Non-pigmented ciliary epithelial cell (primary cell): ENCODE measurements at places on chromosomes 13 and 19.

DNA sequence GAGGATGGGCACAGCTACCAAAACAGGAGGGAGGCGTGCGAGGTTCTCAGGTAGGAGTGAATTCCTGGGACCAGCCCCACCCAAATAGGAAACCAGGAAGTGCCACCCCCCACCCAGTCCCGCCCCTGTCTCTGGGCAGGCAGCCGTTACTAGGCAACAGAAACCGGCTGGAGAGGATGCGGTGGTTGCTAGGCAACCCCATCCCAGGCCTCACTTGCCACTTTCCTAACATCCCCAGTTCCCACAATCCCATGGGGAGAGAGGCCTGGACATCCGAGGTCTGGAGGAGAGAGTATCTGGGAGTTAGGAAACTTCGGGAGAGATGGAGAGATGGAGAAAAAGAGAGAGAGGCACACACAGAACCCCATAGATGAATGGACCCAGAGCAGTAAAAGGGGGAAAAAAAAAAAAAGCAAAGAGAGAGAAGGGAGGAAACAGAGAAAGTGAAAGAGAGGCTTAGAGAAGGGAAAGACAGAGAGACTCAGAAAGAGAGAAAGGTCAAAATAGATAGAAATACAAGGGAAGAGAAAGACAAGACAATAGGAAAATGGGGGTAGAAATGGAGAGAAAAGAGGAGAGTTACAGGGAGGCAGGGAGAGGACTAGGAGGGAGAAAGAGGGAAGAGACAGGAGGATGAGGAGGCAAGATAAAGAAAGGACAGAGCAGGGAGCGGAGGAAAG is 3.8 kb downstream of the GRIK5 start:
- no peak for DNase-seq

DNA sequence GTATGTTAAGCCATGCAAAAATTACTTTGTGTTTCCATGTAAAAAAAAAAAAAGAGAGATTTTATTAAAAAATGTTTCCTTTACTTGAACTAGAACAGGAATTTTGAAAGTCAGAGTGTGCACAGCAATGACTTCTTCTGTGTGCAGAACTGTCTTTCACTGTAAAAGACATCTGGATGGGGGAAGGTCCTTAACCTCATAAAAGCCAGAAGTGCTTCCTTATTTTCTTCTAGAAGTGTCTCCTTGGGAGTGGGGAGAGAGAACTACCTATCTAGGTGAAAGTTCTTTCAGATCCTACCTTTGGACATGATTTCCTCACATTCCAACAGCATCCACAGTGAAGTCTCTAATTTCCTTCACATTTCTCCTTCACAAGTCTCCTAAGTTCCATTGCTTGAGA is 360.3 kb downstream of the FGF14 start:
- no peak for DNase-seq

- peak; percentile 57 for DNase-seq
Measured at GRCh38 chr13:46119883-46120614, 15.2 kb upstream of the CPB2 start.

DNA sequence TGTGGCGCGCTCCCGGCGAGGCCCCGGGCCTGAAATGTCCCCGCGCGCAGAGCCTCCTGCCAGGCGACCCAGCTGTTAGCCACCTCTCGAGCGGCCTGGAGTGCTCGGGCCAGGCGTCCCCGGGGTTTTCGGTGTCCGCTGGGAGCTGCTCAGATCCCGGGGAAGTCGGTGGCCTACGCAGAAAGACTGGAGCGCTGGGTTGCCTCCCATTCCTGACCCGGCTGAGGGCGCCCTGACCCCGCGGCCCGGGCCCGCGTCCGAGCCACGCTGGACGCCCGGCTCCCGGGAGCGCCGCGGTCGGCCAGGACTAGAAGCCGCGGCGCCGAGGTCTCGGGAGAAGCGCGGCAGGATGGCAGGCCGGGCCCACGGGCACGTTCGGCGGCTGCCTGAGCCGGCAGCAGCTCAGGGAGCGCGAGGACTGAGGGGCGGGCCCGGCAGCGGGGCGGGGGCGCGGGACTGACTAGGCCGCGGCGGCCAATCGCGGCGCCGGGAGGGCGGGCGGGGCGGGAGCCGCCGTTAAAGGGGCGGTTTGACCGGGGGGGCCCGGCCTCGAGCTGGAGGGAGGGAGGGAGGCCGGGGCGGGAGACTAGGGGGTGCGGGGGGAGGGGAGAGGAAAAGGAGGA is 1.3 kb upstream of the ZIC2 start:
- DNase-seq, result no peak

- DNase-seq, result no peak
Measured at GRCh38 chr13:108985166-108985565, 355.8 kb downstream of the MYO16 start.

DNA sequence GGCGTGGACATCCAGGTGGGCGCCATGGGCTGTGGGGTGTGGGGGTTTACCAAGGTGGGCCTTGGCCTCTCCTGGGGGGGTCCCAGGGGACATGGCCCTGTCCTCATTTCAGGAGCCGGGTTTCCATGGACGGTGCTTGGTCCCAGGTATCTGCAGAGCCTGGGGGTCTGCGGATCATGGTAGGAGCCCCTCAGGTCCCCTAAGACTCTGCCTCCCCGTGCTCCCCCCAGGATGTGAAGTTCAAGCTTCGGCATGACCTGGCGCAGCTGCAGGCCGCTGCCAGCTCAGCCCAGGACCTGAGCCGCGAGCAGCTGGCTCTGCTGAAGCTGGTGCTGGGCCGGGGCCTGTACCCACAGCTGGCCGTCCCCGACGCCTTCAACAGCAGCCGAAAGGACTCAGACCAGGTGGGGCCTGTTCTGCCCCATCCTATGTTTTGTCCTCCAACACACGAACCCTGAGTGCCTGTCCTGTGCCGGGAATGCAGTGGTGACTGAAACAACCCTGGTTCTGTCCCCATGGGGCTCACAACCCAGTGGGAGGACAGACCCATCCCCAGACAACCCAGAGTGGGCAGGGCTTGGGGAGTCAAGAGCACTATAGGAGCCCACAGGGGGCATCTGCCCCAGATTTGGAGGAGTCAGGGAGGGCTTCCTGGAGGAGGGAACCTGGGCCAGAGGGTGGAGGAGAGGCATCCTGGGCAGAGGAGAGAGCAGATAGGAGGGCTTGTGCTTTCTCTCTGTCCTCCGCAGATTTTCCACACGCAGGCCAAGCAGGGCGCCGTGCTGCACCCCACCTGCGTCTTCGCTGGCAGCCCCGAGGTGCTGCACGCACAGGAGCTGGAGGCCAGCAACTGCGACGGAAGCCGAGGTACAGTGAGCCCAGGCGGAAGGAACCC is 26.8 kb downstream of the DHX34 start:
- no peak for DNase-seq

DNA sequence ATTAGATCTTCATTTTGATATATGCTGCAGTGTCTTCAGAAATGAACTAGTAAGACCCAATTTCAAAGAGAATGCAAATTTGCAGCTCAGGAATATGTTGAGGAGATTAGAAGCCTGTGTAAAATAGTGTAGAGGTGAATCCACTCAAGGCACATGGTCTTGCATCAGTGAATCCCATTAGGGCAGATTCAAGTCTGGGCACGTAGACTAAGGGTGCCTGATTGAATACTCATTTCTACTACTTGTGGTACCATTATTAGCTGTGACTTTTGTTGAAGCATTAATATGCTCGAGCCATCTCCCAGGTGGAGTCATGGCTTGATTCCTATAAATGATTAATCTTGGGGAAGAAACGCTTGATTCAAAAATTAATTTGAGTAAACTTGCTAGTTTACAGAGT is 129.4 kb downstream of the AKAP11 start:
- no peak for DNase-seq

- DNase-seq, result no peak
Measured at GRCh38 chr19:10818301-10819123, 17.5 kb downstream of the TMED1 start.

DNA sequence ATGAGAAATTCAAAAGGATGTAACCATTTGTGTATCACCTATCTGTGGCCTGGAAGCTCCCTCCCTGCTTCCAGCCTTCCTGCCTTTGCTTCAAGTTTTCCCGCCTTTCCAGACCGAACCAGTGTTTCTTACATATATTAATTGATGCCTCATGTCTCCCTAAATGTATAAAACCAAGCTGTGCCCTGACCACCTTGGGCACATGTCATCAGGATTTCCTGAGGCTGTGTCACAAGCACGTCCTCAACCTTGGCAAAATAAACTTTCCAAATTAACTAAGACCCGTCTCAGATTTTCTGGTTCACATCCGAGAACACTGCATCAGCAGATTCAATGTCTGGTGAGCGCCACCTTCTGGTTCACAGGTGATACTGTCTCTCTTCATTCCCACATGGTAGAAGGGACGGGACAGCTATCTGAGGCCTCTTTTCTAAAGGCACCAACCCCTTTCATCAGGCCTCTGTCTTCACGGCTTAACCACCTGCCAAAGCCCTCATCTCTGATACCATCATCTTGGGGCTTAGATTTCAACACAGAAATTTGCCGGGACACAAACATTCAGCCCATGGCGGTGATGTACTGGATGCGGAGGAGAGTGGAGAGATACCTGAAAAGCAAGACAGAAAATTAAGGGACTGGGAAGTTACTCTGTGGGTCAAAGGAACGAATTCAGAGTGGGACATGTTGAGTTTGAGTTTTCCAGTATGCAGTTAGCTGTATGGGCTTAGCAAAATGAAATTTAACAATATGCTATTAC is 58.7 kb upstream of the PABPC3 start:
- peak; percentile 42 for DNase-seq

GRCh38 chr19:8835877-8836276 is 3.7 kb downstream of the MBD3L1 start:
- DNase-seq, result no peak

DNA sequence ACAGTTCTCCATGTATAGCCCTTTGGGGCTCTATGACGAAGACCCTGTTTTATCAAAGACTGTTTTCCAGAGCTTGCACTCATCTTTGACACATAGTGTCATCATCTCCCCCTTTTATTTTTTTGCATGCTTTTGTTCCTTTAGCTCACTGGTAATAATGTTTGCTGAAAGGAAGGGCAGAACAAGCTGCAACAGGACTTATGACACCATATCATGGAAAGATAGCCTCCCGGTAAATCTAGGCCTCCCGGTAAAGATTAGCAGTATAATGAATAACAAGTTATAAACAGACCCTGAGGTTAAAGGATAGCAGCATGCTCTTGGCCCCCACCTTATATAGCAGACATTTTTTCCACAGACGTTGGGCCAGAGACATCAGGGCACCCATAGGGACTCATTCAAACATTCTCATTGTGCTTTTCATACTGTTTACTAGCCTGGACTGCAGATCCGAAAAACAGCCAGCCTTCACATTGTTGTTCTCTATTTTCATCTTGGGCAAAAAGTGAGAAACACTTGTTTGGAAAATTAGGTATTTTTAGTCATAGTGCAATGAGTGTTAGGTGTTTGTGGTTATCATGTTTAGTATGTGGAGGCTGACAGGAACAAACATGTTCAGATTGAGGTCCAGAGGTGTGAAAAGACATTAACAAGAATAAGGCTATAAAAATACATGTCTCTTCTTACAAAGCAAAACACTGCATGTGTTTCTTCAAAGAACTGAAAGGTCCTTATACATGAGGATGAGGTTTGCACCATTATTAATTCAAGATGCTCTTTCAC is 136.9 kb upstream of the SPRY2 start:
- no peak for DNase-seq

- DNase-seq, result no peak
Measured at GRCh38 chr13:110114316-110114715, 192.6 kb downstream of the COL4A1 start.

DNA sequence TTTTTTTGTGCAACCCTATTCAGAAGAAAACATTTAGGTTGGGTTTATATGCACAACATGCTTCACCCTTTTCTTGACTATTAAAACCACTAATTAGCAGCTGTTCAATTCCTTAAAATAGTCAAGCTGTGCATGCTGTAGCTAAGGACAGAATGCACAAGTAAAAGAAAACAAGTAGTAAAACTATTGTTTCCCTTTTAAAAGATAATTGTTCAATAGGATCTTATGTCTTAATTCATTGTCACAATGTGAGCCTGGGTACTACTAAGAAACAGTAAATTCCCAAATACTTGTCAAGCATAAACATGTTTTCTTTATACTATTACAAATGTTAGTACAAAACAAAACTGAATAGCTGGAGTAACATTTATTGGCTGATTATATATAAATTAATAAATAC is 32.6 kb upstream of the MIR17HG start:
- no peak for DNase-seq

DNA sequence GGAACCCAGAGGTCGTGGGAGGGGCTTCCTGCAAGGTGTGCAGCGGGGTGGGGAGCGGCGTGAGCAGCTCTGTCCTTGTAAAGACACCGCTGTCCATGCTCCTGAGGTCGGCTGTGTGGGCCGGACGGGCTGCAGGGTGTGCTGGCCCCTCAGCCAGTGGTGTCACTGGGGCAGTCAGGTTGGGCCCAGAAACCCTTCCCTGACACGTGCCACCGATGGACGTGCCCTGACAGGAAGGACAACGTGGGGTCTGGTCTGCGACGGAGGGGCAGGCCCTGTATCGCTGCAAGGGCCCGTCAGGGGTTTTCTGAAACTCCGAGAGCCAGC is 4.2 kb upstream of the RPS15 start:
- DNase-seq, result no peak

- no peak for DNase-seq
Measured at GRCh38 chr13:108419768-108420167, 150.2 kb downstream of the TNFSF13B start.

- DNase-seq, result no peak
Measured at GRCh38 chr13:65830411-65831205, 1399.5 kb downstream of the PCDH9 start.

- DNase-seq, result no peak
Measured at GRCh38 chr13:65011378-65011777, 2218.8 kb downstream of the PCDH9 start.

DNA sequence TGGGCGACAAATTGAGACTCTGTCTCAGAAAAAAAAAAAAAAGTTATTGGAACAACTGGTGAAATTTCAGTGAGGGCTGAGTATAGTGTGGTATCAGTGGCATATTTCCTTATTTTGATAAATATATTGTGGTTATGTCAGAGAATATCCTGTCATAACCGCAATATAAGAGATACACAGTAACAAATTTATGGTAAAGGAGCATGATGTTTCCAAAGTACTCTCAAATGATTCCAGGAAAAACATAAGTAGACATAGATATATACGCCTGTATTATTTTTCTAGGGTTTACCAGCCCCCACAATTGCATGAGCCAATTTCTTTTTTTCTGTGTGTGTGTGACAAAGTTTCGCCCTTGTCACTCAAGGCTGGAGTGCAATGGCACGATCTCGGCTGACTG is 5.7 kb upstream of the C5AR1 start:
- DNase-seq, result no peak

GRCh38 chr19:49570138-49570856 is 10.1 kb downstream of the NOSIP start:
- DNase-seq, result peak; percentile 46

GRCh38 chr19:5914358-5914774 is 312 bp downstream of the CAPS start:
- DNase-seq, result no peak

DNA sequence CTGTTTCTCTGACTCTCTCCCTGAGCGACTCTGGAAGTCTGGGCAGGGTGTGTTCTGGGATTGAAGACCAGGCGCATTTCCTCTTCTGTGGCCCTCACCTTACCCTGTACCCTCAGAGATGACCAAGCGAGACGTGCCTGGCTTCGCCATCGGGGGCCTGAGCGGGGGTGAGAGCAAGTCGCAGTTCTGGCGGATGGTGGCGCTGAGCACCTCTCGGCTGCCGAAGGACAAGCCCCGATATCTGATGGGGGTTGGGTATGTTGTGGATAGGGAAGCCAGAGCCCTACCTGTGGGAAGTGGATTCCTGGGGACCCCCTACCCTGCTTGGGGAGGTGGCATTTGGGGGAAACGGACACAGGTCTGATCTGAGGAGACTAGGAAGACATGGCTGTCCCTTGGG is 5.8 kb upstream of the DNM2 start:
- no peak for DNase-seq

GRCh38 chr19:16890461-16891184 is 1.8 kb downstream of the F2RL3 start:
- DNase-seq, result no peak

GRCh38 chr19:49910179-49910578 is 13.5 kb upstream of the IL4I1 start:
- DNase-seq, result no peak
